ENCODE measurements at places on chromosomes 16 and 17.

DNA sequence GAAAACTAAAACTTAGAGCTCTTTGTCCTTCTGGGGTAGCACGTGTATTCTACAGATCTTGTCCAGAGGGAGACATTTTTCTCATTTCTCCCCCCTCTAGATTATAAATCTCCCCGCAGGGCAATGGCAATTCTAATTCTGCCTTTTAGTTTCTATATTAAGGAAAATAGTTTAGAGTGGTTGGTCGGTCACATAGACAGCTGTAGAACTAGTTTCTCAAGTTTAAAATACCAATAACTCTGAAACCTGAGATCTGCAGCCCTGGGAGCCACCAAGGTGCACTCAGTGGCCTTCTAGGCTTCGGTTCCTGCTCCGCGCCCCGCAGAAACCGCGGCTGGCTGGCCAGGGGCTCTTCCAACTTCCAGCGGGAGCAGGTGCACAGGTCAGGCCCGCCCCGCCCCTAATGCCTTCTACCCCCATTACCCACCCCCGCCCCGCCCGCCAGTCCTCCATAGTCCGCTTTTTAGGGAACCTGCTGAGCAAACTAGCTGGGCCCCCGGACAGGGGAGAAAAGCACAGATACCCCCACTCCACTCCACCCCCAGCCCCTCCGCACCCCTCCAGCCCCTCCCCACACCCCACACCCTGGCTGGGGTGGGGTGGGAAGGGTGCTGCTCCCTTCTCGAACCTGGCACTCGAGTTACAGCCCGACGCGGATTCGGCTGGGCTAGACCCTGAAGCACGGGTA, 431 bp downstream of the SLFN11 start:
- DNase-seq, result peak; percentile 25

DNA sequence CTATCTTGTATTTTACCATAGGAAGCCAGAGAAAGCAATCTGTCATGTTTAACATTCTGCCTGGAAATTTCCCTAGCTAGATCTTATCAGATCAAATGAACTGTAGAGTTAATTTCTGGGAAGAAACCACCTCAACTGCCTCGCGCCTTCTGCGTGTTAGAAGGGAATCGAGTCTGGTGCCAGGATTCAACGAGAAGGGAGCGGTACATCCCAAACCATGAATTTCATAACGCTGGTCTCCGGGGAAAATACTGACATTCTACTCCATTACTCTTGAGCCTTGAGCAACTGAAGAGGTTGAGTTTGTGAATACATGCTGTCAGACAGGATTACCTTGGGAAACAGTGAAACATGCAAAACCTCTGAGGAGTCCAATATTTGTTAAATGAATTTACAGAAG, 35.2 kb downstream of the MPHOSPH6 start:
- no peak for DNase-seq

DNA sequence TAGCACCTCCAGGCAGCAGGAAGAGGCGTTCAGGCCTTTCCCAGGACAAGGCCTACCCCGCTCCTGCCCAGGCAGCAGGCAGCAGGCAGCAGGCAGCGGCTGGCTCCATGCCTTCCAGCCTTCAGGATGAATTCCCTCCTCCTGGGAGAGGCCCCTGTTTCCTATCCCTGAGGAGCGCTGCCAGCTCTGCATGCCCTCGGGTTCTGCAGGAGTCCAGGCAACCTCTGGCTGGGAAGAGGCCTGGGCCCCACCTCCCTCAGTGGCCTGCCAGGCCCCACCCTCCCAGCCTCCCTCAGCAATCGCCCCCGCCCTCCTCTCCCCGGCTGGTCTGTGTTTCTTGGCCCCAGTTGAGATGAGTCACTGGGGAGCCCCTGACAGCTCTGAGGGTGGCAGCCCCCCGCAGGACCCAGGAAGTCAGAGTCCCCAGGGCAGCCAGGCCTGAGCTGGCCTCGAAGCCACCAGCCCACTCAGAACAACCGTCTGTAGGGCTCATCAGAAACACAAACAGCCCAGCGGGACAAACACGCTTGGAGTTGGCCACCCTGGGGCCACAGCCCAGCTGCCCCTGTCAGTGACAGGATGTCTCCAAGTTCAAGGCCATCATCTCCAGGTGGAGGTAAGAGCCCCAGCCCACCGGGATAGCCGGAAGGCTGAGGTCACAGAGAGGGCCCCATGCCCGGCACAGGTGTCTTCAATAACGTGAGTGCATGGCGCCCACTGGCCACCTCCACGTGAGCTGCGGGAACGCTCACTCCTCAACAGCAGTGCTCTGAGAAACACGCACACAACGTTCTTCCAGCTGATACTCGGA, 39.5 kb upstream of the CIBAR2 start:
- no peak for DNase-seq

DNA sequence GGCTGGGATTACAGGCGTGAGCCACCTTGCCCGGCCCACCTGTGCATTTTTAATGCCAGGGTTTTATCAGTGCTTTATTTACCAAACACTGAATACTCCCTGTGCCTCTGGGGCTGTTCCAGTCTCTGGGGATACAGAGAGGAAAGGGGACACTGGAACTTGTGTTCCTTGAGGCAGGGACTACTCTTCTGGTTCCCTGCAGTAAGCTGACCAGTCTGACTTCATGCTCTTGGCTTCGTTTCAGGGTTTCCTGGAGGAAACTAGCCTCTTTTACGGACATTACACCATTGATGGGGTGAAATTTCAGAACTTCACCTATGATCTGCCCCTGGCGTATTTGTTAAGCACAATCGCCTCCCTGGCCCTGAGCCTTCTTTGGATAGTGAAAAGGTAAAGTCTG, 37.4 kb upstream of the COQ7 start:
- no peak for DNase-seq

DNA sequence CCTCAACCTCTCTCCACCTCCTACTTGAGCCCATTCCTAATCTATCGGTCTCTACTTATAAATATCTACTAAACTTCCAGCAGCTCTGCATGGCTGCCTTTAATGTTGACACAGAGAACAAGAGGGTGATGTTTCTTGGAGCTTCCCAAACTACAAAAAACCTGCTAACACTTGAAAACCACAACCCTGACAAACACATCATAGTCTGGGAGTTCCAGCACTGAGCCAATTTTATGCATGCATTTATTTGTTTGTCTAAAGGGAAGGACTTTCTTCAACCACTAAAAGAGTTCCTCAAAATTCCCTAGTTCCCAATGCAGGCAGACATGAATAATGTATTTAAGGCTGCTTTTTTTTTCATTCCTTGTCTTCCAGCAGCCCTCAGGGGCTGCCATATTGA, 331.8 kb upstream of the XYLT1 start:
- no peak for DNase-seq

DNA sequence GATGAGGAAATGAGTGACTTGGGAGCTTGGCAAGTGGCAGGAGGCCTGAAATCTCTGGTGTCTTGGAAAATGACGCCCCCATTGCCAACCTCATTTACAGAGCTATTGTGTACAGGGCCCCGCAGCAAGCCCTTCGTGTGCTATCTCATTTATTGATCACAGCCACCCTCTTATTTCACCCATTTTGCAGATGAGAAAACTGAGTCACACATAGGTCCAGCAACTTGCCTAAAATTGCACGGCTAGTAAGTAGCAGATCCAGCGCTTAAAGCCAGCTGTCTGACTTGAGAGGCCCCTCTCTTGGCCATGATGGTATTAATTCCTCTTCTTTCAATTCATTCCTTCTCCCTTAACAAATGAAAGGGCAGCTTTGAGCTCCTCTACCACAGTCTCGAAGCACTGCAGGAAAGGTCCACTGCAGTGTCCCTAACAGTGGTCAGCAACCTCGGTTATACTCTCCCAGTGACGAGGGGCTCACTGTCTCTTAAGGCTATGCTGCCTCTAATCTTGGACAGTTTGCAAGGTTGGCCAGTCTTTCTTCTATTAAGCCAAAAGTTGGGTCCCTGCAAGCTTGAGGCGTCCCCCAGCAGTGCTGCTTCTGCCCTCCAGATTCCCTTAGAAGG, 162.2 kb downstream of the COPRS start:
- no peak for DNase-seq

- no peak for DNase-seq
Measured at GRCh38 chr16:29815032-29815721, 775 bp upstream of the PAGR1 start.

GRCh38 chr17:63679214-63679613, 20.7 kb downstream of the LIMD2 start:
- no peak for DNase-seq

DNA sequence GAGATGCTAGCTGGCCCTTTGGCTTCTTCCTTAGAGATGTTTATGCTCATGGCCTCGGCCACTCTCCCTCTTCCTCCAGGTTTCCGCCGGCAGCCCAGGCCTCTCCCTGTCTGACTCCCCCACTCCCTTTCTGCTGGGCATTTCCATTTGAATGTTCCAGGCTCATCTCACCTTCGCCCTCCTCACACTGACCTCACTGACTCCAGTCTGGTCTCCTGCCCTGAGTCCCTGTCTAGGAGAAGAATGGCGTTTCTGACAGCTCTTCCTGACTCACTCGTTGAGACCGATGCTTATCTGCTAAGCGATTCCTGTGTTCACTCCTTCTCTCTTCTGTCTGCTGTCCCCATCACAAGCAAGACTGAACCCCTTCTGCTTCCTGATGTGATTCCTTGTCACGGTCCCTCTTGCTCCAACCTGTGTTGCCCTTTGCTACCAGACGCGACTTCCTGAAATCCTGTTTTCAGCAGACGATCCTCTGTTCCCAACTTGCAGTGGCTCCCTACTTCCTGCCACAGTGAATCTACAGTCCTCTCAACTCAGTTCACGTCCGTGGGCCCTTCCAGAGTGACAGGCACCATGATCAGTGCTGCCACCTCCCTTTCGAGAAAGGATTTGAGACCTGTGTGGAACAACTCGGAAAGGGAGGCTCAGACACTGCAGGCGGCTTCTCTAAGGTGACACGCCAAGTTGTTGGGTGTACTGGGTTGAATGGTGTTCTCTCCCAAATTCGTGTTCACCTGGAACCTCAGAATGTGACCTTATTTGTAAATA, 176.4 kb downstream of the MSI2 start:
- DNase-seq, result no peak

GRCh38 chr16:46712911-46713310, 23.5 kb downstream of the ORC6 start:
- peak; percentile 76 for DNase-seq

DNA sequence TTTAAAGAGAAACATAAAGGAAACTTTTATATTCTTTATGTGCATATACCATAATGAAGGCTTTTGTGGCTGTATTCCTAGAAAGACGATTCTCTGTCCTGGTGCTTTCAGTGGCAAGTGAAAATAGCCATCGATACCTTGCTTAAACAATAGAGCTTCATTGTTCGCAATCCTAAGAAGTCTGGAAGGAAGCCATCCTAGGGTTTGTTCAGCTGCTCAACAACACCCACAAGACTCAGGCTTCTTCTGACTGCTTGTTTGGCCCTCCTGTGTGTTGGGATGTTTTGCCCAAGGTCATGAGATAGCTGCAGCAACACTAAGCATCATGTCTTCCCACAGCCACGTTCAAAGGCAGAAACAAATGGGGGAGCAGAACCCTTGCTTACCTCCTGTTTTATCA, 36.1 kb upstream of the COX10 start:
- no peak for DNase-seq
